Vagina (tissue), 2 donors: ENCODE measurements at places on chromosomes 7 and 10. TPM values are rescaled to one million over a fixed set of nuclear protein-coding genes. Genes with fewer than 3 reads are reported as not detected.

The WIPF3 gene
- total RNA-seq, result 0.25 TPM

DNA sequence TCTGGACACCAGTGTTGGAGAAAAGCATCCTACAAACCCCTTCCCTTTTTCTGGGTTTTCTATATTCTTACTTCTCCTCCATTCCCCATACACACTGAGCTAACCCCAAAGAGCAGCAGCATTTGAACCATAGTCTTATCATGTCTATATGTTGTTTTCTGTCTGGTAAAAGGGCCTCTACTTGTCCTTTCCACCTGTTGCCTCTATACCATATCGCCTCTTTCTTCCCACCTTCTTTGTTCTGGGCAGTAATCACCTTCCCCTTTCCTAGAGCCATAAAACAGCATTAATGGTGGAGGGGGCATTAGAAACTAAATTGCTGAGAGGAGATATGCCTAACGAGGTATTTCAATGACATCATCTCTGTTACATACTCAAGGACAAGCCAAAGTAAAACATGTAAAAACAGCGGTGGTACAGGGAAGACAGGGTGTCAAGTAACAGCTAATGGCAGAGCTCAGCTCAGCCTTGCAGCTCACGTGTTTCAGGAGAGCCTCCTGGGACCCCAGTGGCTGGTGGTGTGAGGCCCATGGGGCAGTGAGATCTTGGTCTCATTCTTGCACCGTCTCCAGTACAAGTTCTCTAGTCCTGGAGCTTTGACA, 20.6 kb downstream of the NPY start:
- no peak for DNase-seq

DNA sequence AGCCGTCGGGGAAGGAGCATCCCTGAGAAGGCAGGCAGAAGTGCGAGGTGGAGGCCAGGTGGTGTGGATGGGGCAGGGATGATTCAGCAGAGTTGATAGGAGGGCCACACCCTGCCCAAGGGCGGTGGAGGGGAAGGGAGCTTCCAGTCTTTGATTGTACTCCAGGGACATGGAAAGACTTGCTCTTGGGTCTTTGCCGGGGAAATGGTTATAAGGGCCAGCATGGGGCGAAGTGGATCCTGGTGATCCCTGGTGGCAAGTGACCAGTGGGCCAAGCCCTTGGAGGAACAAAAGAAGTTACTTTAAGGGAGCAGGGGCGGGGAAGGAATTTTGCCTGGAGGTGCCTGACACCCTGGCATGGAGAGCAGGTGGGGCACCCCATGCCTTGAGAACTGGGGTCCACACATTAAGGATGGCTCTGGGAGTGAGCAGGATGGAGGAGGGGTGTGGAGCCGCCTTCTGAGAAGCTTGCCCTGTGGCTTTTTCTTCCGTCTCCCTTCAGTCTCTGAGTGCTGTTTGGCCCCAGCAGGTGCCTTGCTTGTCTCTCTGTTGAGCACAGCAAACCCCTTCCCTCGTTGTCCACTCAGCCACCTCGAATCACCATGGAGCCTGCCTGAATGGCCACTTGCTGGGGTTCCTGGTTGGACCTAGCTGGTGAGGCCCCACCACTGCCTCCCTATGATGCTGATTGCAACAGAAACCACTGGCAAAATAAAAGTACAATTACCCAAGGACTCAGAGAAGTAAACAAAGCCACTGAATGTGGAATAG, 83.9 kb downstream of the RAMP3 start:
- no peak for DNase-seq

DNA sequence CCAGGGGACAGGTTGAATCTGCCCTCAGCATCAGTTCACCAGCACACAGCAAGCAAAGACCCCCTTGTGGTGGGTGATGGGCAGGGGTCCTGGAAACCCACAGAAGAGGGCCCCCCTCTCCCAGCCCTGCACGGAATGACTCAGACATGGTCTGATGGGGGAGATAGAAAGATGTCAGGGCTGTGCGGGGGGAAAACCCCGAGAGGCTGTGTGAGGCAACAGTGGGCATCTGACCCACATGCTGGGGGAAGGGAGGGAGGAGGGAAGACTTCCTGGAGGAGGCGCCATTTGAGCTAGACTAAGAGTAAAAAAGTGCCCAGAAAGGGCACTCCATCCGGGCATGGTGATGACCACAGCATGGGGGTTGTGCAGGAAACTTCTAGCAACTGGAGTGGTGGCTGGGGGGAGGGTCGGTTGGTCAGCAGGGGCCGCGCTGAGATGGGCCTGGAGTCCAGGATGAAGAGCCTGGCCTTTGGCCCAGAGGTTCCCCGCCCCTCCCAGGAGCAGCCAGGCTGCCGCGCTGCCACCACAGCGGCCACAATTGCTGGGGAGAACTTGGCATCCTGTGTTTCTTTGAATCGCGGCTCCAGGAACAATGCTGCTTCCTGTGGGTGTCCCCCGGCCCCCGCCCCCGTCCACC, 2.5 kb downstream of the LFNG start:
- no peak for DNase-seq

The CYP3A4 gene
- total RNA-seq, result not detected

The TCAF2 gene
- 9.1 TPM for total RNA-seq

The PAPSS2 gene
- 12.3 TPM for total RNA-seq

GRCh38 chr7:99579281-99579955, 18.6 kb upstream of the TMEM225B start:
- no peak for DNase-seq

DNA sequence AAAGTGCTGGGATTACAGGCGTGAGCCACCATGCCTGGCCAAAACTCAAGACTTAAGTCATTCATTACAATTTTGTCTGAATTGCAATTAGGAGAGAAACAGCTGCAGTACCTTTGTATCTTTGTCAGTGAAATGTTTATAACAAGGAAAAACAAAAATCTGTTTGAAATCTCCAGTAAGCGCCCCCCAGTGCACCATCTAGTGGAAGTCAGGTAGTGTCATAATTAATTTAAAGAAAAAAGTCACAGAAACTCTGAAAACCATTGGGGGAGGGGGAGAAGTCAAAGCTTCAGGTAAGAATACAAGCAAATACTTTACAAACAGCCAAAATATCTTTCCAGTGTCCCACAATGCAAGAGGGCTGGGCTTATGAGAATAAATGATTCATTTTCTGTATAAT, 2.8 kb downstream of the MPP7 start:
- no peak for DNase-seq

The EPDR1 gene
- total RNA-seq, result 37.6 TPM

DNA sequence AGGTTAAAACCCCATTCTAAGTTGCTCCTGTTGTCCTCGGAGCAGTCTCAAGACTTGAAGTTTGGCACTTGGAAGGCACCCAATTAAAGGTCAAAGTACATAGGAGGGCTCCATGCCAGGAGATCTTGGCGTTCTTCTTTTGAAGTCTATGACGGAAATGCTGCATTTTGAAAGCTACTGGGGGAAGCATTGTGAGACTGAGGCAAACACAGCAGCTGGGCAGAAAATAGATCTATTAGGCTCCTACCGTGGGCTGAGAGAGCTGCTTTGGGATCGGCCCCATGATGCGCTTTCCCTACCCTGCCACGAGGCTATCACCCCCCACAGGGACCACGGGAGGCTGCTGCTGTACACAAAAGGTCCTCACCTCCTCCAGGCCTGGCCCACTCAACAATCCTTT, 20.0 kb downstream of the KIAA1549 start:
- DNase-seq, result no peak

The CDK14 gene
- total RNA-seq, result 21.6 TPM

DNA sequence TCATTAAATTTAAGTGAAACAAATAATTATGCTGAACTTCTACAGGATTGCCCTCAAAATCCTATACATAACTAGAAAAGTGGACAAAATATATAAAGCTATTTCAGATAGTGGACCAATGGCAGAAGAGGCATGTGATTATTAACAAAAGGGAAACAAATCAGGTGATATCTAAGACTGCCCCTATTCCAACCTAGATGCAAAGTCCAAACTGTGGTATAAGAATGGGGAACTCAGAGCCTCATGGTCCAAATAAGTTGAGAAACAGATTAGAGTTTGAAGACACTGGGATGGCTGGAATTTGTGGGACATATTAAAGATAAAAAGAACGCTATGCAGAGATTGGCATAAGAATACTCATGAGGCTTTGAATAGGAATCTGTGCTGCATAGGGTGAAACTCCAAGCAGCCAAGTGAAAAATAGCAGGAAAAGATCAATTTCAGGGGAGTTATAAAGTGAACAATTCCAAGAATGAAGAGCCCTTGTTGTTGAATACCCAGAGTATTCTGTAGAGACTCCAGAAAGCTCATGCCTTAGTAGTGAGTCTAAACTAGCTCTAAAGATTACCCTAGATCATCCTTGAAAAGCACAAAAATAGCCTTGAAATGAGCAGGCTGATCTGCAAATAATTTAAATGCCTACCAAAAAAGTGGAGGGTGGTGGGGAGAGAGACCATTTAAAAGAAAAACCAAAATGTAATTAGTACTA, 152.4 kb downstream of the IMMP2L start:
- no peak for DNase-seq

GRCh38 chr7:35781200-35781701, 19.6 kb upstream of the SEPTIN7 start:
- DNase-seq, result no peak

- DNase-seq, result no peak
These were observed 24.0 kb downstream of the POR start for GRCh38 chr7:75938921-75939320.

DNA sequence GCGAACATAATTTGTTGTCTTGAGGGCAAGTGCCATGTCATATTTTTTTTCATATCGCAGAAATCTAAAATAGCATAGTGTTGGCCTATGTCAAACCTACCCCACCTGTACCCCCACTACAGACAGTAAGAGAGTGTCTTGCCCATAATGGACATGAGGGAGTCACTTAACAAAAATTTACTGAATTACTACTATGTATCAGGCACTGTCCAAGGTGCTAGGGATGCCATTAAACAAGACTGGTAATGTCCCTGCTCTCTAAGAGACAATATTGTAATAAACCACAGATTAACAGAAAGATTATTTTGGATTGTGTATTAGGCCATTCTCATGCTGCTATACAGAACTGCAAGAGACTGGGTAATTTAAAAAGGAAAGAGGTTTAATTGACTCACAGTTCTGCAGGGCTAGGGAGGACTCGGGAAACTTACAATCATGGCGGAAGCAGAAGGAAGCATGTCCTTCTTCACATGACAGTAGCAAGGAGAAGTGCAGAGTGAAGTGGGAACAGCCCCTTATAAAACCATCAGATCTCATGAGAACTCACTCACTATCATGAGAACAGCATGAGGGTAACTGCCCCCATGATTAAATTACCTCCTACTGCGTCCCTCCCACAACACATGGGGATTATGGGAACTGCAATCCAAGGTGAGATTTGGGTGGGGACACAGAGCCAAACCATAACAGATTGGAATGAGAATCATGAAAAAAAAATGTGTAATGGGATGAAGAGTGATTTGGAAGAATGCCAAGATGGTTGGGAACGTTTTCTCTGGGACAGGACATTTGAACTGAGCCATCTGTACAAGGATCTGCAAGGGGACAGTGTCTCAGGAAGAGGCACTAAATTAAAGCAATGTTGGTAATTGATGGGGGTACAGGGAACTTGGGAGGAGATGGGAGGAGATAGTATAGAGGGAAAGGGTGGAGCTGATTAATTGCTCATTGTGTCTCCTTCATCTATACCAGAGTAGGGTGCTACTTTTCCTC, 108.5 kb downstream of the FAM107B start:
- DNase-seq, result no peak

GRCh38 chr10:79483948-79484347, 28.4 kb upstream of the EIF5AL1 start:
- no peak for DNase-seq

- no peak for DNase-seq
These were observed 55.5 kb downstream of the ZNF783 start for GRCh38 chr7:149317496-149317895.

- no peak for DNase-seq
These were observed 11.8 kb upstream of the TIAL1 start for GRCh38 chr10:119608316-119609155.

- no peak for DNase-seq
These were observed 28.4 kb downstream of the DAGLB start for GRCh38 chr7:6419310-6419773.

The GBX1 gene
- not detected for total RNA-seq

GRCh38 chr7:86201767-86202166, 441.9 kb upstream of the GRM3 start:
- DNase-seq, result no peak

DNA sequence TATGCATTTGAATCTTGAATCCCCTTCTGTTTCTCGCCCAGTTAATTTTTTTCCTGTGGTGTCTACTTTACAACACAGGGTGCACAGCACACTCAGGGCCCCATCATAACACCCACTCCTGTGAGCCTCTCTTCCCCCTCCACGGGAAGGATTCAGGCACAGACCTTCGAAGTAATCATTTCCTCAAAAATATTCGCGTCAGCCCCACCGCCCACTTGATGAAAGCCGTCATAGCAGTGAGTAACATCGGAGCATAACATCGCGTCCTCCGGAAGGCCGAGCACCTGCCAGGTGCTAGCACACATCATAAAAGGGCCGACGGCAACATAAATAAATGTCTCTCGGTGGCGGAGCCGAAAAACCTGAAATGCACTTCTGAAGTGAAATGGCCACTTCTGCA, 201.7 kb upstream of the ADARB2 start:
- no peak for DNase-seq

DNA sequence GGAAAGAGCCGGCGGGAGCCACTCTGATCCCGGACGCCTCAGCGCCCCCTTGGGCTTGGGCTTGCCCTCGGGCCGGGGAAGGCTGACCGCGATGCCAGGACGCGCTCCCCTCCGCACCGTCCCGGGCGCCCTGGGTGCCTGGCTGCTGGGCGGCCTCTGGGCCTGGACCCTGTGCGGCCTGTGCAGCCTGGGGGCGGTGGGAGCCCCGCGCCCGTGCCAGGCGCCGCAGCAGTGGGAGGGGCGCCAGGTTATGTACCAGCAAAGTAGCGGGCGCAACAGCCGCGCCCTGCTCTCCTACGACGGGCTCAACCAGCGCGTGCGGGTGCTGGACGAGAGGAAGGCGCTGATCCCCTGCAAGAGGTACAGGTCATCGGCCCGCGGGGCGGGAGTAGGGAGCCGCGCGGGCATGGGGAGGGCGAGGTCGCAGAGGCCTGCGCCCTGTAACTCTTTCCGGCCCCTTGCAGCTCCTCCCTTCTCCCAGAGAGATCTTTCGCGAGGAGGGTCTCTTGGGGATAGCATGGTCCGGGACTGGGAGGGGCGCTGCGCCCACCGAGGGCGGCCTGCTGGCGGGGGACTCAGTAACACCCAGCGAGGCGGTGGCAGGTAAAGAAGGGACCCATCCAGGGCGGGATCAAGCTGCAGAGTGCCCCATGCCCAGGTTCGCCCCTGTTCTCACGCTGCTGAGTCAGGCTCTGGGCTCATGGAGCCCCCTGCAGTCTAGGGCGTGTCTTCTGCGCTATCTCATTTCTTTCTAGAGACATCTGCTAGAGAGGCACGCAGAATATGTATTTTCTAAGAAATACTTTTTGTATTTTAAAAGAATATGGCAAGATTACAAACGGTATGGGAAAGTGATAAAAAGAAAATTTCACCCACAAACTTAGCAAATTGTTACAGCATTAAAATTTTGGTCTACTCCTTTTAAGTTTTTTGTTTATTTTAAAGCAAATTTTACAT, 687 bp downstream of the EPDR1 start:
- no peak for DNase-seq

GRCh38 chr7:1555046-1555812, 776 bp downstream of the TMEM184A start:
- DNase-seq, result no peak

GRCh38 chr7:126493801-126494200, 758.9 kb downstream of the GRM8 start:
- DNase-seq, result no peak

GRCh38 chr7:100384628-100385294, 11.5 kb downstream of the PILRA start:
- DNase-seq, result no peak
